Right lobe of liver (tissue), 6 donors: ENCODE measurements at places on chromosomes 7 and 10.

- DNase-seq = no peak
These were observed 1.8 kb downstream of the ADARB2 start for GRCh38 chr10:1735562-1735961.

DNA sequence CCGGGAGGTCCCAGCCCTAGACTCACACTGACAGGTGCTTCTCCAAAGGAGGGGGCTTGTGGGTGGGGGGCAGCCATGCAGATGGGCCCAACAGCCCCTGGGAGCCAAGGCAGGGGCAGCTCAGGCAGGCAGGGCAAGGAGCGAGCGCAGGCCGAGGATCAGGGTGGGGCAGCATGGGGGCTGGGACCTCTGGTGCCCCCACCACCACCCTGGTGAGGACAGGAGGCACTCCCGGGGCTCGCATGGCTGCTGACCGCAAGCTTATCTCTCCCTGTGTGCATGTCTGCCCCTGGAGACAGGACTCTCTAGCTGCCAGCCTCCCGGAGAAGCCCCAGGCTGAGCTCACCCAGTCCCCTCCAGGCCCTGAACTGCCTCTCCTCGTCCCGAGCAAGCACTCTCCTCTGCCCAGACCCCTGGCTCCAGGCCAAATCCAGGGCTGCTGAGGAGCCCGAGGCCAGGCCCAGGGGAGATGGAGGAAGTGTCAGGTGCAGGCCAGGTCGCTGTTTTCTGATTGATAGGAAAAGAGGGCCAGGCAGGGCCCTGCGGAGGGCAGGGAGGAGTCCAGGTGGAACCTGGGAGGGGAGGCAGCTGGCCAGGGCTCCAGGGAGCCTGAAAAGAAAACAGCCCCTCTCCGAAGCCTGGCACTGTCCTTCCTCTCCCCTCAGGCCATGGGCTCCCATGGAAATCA is 39.0 kb downstream of the PDGFA start:
- DNase-seq = peak; percentile 53

GRCh38 chr7:39310699-39311098 is 255.5 kb upstream of the YAE1 start:
- DNase-seq = no peak

- DNase-seq = no peak
These were observed 11.4 kb upstream of the HSPA12A start for GRCh38 chr10:116753759-116754158.

- DNase-seq = no peak
These were observed 217.8 kb downstream of the LRRN3 start for GRCh38 chr7:111308691-111309090.
